ENCODE measurements at places on chromosomes 13 and 19.

- no peak for DNase-seq
These were observed 5.9 kb downstream of the CEACAM19 start for GRCh38 chr19:44677019-44677811.

DNA sequence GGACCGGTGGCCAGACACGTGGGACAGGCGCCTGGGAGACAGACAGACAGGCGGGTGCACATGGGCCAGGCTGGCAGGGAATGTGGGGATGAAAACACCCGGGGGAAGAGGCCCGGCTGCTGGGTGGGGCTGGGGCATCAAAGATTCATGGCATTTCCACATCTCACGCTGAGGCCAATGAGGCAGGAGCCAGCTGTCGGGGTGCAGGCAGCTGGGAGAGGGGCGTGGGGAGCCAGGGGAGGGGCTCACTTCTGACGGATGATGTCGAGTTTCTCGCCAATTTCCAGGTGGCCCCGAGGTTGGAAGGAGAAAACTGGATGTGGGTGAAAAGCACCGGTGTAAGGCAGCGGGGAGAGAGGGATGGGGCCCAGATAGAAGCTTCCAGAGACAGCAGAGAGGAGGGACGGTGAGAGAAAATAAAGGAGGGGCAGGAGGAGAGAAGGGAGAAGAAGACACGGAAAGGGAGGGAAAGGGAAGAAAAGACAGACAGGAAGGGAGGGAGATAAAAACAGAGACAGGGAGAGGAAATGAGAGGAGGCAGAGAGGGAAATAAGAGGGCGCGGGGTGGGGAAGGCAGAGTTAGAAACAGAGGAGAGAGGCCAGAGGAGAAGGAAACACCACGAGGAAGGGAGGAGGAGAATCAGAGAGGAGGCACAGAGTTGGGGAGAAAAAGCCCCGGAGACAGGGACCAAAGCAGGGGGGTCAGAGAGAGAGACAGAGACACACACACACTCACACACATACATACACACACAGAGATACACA, 8.0 kb upstream of the CCER2 start:
- DNase-seq: no peak

- DNase-seq: no peak
These were observed 19.2 kb downstream of the ZNF486 start for GRCh38 chr19:20186174-20186573.

DNA sequence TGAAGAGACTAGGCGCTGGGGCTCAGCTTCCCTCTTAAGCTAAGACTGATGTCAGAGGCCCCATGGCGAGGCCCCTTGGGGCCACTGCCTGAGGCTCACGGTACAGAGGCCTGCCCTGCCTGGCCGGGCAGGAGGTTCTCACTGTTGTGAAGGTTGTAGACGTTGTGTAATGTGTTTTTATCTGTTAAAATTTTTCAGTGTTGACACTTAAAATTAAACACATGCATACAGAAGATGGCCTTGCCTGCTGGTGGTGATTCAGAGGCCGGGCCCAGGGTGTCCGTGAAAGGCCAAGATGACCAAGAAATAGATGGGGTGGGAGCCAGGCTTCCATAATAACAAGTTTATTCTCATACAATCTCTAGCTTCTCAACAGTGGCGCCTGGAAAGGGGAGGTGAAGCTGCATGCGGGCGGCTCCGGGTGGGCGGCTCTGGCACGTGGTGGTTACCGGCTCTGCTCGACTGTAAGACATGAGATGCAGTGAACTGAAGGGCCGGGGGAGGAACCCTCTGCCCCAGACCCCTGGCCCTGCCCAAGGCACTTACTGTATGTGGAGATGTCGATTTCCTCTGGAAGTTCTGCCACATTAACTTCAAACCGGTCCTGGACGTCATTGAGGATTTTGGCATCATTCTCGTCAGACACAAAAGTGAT, 10.5 kb downstream of the DDX39A start:
- DNase-seq: no peak

- DNase-seq: peak; percentile 73
These were observed at the start of gene MAST3 for GRCh38 chr19:18097217-18097992. Gene MAST3 (plus strand): TSS chr19:18097778. CDS start chr19:18097793, 15 bp downstream.

GRCh38 chr13:21060338-21061028, 903 bp downstream of the LATS2 start:
- no peak for DNase-seq
